ENCODE measurements at places on chromosomes 6 and 20.

DNA sequence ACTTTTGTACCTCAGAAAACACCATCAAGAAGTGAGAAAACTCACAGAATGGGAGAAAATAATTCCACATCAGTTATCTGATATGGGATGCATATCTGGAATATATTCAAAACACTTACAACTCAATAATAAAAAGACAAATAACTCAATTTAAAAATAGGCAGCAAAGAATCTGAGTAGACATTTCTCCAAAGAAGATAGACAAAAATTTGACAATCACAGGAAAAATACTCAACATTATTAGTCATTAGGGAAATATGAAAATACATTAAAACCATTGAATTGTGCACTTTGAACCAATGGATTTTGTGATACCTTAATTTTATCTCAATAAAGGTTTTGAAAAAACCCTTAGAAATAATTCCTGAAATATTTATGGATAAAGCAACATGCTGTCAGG, 36.9 kb upstream of the STMND1 start:
- no peak for DNase-seq

DNA sequence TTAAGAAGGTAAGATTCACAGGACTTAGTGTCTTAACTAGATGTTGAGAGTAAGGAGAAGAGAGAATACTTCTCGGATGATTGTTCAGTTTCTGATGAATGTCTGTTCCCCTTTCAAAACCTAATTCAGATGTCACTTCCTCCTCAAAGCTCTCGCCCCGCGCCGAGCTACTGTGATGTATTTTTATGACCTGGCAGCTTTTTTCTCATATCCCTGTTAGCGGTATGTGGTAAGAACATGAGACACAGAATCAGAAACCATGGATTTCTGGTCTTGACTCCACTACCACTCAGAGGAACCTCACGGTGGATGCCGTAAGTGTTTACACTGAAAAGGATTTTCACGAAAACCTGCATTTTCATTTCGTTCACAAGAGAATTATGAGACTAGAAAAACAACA, 48.4 kb downstream of the CEP43 start:
- DNase-seq = peak; percentile 27

DNA sequence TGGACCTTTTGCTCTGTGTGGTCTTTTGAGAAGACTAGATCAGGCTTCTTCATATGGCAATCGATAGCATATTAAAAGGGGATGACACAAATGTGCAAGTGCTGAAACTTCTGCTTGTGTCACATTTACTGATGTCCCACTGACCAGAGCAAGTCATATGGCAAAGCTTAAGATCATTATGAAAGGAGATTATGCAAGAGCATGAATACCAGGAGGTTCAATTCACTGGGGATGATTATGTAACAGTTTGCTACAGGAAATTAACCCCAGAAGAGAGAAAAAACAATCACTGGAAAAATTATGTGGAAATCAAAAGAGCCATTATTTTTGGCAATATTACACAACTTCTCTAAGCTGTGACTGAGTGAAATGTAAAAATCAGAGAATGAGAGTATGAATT, 13.7 kb upstream of the PRDM13 start:
- no peak for DNase-seq

GRCh38 chr6:121608270-121608669, 172.8 kb downstream of the GJA1 start:
- no peak for DNase-seq

DNA sequence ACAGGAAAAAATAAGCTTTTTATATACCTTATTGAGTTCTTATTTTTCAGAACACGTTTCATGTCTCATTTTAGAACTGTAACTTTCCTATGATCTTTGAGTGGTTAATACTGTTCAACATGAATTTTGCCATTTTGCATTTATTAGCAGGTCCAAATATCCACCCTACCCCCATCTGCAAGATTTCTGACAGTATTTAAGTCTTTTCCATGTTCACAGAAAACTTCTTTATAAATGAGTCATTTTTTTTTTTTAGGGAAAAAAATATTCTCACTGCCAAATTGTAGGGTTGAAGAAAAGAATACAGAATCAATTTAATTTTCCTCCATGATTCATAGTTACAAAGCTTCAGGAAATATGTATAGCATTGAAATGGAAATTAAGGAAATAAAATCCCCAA, 101.8 kb downstream of the COL21A1 start:
- DNase-seq = no peak

DNA sequence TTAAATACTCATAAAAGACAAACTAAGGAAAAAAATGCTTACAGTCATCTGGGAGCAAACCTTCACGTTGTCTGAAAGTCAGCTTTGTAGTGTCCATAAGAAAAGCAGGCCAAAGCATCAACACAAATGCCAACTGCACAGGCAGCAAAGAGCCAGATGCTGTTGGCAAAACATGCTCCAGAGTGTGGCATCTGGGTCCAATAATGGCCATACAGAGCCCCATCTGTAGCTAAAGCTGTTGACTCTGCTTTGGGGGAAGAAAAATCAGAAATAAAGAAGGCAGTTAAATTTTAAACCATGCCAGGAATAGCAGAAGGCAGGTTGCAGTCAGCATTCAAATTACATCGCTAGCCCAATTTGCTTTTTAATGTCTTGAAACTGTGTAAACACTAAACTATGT, 776.3 kb downstream of the EYS start:
- DNase-seq = no peak

DNA sequence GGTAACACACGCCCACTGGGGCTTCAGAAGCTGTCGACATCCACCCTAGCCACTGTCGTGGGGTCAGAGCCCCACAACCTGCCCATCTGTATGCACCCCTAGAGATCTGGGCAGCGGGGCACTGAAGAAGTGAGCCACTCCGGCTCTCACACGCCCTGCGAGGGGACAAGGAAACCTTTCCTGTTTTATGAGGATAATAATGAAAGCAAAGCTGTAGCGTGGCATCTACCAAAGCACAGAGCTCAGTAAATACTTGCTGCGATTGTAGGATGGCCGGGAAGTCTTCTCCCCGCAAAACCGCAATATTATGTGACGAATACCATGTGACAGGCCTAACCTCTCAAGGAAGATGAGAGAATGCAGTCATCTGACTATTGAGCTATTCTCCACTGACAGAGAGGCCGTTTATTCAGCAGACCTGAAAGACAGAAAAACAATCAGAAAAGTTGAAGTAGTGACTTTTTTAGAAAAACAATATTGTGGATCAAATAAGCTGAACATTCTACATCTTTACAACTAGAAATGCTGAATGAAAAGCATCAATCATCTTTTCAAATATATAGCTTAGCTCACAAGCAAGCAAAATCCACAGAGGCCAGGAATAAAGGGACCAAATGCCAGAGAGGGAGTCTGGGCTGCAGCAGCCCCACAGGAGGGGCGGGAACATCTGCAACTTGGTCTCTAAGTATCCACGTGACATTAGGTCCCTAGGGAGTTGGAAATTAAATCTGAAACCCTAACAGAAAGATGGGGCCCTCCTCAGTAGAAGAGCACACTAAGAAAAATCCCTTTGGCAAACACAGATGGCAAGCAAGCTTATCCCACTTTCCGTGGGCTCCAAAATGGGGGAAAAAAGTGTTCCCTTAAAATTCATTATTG, 207.8 kb downstream of the TTLL2 start:
- DNase-seq = no peak

DNA sequence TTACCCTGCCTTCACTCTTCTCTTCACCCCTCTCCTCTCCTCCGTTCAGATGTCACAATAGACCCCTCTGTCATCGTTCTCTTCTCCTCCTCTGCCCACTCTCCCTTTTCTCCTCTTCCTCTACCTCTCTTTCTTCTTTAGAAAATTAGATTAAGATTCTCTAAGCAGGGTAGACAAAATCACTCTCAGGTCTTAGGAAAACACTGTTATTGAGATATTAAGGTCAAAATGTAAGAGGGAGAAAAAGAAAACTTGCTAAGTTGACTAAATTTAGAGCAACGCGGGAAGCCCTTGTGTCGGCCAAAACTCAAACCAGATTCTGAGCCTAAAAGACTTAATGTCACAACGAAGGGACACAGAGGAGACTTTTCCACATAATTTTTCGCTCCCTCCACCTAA, 22.1 kb upstream of the ZNF184 start:
- DNase-seq = no peak

DNA sequence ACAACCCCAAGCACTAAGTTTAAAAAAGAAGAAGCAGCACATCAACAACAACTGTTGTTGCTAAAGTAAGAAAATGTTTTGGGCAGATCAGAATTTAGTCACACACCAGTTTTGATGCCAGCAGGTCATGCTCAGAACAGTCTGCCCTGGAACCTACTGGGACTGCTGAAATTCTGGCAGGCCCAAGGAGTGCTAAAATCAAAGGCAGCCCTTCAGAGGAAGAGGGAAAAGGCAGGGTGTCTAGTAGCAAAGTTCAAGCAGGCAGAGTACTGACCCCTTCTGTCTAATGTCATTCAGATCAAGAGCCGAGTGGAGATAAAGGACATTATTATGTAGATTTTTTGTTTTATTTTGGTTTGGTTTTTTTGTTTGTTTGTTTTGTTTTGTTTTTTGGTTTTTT, 96.6 kb upstream of the LOC128125822 start:
- DNase-seq = no peak

DNA sequence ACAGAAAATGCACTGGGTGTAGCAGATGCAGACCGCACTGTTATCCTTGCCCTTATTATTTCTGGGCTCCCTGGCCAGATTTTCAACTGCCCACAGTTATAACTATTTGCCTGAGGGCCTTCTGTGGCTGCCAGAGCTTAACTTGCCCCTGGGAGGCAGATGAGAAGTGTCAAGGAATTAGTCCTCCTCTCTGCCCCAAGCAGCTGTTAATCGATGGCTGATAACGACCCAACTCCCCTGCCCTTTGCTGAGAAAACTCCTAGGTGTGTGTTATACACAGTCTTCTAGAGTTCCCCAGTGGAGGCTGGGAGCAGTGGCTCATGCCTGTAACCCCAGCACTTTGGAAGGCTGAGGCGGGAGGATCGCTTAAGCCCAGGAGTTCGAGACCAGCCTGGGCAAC, 44.4 kb upstream of the SHLD1 start:
- no peak for DNase-seq

- DNase-seq = no peak
Measured at GRCh38 chr6:89047473-89047872, 33.1 kb upstream of the PNRC1 start.

DNA sequence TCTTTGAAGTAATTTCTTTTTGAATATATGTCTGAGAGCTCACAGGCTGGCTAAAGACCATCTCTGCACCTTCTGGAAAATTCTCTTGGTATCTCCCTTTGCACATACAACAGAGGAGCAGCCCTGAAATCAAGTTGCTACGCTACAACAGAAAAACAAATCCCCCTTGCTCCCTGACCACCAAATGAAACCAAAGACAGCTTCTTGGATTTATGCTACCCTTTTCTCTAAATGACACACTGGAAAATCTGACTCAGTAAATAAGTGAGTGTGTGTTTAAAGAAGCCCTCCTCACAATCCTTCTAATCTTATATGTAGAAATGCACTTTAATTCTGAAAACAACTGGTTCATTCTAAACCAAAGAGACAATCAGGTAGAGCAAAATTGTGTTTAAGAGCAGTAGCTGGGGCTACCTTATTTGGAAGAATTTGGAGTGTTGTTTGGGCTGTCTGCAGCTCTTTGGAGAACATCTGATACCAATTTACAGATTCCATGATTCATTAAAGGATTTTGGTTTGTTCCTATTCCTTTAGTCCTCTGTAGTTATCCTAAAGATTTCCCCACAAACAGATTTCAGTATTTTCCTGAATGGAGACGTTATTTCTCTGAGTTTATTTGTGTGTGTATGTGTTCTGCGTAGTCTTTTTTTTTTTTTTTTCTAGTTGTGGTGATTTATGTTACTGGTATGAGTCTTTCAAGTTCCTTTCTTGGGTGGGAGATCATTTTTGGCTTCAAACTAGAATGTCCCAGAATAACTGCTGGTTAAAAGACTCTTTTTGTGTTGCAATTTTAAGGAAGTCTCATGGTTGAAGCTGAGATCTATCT, 36.4 kb upstream of the UTRN start:
- no peak for DNase-seq

DNA sequence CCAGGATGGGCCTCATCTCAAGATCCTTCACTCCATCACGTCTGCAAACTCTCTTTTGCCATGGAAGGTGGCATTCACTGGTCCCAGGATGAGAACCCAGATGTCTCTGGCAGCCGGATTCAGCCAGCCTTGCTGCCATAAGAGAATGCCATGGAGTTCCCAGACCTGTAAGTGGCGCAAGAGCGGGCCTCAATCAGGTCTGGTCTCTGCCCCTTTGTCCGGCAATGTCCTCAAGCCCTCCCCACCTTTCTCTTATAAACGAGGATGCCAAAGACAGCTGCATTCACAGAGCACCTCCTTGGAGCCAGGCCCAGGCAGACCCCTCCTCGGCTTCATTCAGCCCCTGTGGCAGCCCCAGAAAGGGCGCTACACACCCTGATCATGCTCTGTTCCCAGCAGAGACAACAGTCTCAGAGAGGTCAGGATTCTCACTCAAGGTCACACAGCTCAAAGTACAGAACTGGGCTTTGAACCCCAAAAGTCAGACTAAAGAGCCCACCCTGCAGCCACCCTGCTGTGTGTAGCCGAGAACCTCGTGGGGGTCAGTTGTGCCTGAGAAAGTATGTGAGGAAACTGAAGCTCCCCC, 263.7 kb downstream of the TAF4 start:
- no peak for DNase-seq

DNA sequence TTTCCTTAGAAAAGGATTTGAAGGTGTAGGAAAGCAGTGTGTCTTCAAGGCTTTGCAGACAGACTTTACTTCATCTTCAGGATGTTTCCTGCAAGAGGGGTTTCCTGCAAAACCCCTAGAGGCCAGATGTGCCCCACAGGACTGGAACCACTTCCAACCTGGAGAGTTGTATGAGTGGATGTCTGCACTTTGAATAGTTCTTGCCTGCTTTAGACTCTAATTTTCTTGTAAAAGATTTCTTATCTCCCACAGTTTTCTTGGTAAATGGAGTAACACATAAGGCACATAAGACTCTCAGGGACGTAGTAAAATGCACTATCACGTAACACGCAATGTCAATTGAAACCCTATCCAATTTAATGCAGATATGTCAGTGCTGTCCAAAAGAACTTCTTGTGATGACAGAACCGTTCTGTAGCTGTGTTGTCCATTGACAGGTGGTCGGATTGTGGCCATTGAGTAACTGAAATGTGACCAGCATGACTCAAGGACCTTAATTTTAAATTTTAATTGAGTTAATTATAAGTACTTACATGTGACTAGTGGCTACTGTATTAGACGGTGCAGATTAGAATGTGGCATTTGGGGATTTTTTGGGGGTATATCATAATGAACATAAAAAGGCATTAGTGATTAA, 118.7 kb downstream of the JARID2 start:
- DNase-seq = no peak

- DNase-seq = no peak
Measured at GRCh38 chr6:157203312-157203744, 120.0 kb downstream of the TMEM242 start.

- DNase-seq = no peak
Measured at GRCh38 chr6:167689751-167690150, 137.0 kb upstream of the AFDN start.

- DNase-seq = no peak
Measured at GRCh38 chr20:40393197-40394079, 295.6 kb downstream of the MAFB start.

DNA sequence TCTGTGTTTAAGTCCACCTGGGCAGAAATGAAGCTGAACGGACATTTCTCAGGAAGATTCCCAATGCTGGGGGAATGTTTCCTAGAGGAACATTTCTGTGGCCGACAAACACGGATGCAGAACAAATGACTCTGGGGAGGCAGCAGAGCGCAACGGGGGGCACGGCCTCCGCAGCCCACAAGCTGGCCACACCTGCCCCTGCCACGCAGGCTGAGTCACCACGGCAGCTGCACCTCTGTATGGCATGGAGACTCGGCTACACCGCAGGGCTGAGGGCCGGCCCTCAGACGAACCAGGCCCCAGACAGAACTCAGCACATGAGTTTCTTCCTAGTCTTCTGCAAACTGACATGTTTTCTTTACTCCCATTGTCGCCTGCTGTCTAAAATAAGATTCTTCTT, 10.0 kb upstream of the PRR18 start:
- no peak for DNase-seq

Data from stimulated activated CD4-positive, alpha-beta T cell treated with anti-CD3 and anti-CD28 coated beads, TNF-alpha, amount 100 ng/mL, for 48 hours (primary cell).